Hematopoietic multipotent progenitor cell (in vitro differentiated cells): ENCODE measurements at places on chromosomes 4 and X. TPM values are rescaled to one million over a fixed set of nuclear protein-coding genes. Genes with fewer than 3 reads are reported as not detected.

- no peak for DNase-seq
These were observed 1.9 kb downstream of the DCHS2 start for GRCh38 chr4:154489558-154490233.

Gene AFF2
- total RNA-seq, result 2.7 TPM

DNA sequence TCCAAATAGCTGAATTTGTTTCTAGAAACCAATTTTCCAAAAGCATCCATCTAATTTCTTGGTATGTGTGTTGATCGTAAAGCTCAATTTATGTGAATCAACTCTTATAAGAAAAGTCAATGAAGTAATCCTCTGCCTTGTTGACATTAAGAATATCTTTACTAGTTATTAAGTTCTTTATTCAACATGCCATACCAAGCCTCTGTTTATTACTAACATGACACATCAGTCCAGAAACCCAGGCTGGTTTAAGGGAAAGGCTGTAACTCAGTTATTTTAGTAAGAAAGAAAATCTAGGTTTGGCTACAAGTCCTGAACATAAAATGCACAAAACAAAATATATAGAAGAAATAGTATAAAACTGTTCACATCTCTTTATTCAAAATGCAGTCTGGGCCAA, 48.0 kb downstream of the KLHL34 start:
- no peak for DNase-seq

DNA sequence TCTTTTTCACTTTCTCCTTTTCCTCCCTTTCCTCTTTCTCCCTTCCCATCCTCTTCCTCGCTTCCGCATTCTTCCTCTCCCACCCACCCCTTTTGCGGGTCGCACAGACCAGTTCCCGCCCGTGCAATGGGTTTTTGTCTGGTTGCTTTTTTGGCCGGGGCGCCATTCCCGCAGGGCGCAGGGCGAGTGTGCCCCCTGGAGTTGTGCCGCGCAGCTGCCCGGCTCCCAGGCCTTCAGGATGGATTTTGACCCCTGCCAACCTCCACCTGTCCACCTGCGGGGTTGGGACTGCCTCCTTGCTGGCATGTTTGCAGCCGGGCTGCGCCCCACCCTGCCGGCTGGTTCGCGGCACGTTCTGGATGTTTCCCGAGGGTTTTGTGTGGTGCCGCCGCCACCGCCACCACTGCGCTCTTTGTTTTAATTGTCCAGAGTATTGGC, 578 bp upstream of the SEL1L3 start:
- peak; percentile 23 for DNase-seq

DNA sequence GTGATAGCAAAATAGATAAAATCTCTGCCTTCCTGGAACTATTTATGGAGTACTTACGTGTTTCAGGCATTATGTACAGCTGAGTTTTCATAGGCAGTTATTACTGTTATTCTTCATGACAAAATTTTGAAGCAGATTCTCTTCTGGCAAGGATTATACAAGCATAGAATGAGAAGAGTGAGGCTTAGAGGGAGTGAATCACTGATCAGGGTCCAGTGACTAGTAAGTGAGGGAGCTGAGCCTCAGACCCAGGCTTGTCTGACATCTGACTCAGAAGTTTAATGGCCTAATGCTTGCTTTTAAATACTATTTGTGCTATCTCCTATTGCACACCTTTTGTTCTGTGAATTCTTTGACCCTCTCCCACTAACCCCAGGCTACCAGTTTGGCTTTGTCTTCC, 110.6 kb downstream of the DTHD1 start:
- no peak for DNase-seq

Gene TMSB15B
- 3.0 TPM for total RNA-seq

- no peak for DNase-seq
These were observed 144.9 kb downstream of the ANXA5 start for GRCh38 chr4:121551881-121552280.

GRCh38 chr4:51830156-51830720, 12.7 kb upstream of the DCUN1D4 start:
- DNase-seq, result no peak

DNA sequence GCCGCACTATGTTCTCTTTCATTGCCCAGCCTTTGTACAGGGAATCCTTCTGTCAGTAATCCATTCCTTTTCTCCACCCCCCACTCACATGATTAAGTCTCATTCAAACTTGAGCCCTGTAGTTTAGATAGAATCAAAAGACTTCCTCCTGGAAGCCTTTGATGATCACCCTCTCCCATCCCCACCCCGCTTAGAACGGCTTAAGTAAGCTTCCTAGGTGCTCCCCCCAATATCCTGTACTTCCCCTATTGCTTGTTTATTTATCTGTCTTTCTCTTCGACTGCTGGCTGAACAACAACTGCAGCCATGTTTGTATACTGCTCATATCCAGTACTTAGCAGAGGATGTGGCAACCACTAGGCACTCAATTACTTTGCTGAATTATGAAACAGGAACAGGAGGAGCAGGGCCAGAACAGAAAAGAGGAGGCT, 38.5 kb upstream of the GPC3 start:
- no peak for DNase-seq

Gene CLCN4
- 0.81 TPM for total RNA-seq

Gene USP11
- total RNA-seq, result 110 TPM

GRCh38 chr4:155703486-155704247, 37.0 kb downstream of the GUCY1A1 start:
- DNase-seq, result no peak

Gene SPRY1
- 36.1 TPM for total RNA-seq

GRCh38 chrX:120244395-120244734, 6.2 kb upstream of the ZBTB33 start:
- no peak for DNase-seq

- no peak for DNase-seq
These were observed 5.5 kb downstream of the MED14 start for GRCh38 chrX:40729598-40730584.

Gene PNCK
- not detected for total RNA-seq

Gene OPN1MW
- not detected for total RNA-seq

DNA sequence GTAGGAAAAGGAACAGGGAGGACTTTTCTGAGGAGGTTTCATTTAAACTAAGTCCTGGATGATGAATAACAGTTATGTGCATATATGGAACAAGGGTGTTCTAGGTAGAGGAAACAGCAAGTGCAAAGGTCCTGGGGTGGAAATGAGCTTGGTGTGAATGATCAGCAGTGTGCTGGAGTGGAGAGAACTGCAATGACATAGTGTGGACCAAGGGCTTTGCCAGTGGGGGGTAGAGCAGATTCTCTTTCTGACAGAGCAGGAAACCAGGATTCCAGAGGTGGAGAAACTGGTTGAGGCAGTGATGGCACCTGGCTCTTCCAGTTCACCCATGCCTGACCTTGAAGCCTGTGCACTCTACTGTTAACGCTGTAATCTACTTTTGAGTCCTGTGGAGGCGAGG, 1.7 kb downstream of the PPP1R3F start:
- DNase-seq, result no peak

- peak; percentile 13 for DNase-seq
These were observed 123.9 kb upstream of the ACSL4 start for GRCh38 chrX:109856974-109857373.

Gene DNAAF6
- total RNA-seq, result not detected

Gene PLXNB3
- total RNA-seq, result 0.54 TPM

DNA sequence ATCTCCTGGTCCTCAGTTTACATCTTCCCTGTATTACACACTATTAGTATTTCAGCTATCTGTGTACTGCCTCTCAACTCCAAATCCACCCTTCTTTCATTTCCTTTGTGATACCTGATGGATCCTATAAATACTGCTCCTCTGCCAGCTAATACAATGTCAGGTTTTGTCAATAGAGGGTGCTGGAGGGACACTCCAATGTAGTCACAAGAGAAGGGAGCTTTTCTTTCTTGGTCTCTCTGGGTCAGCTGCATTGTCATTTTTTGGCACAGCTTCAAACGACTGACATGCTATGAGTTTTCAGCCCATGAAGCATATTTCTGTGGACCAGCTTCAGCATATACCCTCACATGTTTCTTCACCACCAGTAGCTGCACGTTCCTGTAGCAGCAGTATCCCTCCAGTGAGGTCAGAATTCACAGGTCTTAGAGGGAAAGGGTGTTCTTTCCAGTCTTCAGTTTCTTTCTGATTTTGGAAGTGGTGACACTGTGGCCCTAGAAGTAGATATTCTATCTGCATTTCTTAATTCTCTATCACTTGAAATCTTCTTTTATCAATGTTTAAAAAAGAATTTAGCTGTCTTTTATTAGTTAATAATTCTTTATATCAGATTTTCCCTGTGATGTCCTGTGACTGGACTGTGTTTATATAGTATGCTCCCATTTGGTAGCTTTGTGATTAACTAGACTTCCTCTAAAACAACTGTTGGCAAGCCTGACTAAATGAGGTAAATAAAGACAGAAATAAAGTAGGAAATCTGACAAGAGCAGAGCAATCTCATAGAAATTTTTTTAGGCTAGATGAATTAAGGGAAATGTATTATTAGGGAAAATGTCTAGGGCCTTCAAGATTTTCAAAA, 60.6 kb downstream of the GABRA2 start:
- DNase-seq, result peak; percentile 34

DNA sequence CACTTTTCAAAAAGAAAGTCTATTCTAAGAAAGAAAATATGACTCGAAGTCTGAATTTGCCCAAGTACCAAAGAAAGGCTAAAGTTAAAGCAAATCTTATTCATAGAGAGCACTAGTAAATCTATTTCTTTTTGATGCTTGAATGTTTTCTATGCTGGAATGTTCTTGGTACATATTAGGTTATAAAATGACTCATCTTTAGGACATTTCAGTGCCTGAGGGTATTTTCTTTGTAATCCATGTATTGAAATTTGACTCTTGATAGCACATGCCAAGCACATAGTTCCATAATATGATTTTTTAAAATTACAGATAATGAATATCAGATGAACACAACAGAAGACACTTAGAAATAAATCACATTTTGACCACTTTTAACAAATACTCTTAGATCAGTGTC, 232.8 kb downstream of the TRIML1 start:
- no peak for DNase-seq

GRCh38 chr4:84673475-84674240, 90.7 kb downstream of the CDS1 start:
- DNase-seq, result no peak

DNA sequence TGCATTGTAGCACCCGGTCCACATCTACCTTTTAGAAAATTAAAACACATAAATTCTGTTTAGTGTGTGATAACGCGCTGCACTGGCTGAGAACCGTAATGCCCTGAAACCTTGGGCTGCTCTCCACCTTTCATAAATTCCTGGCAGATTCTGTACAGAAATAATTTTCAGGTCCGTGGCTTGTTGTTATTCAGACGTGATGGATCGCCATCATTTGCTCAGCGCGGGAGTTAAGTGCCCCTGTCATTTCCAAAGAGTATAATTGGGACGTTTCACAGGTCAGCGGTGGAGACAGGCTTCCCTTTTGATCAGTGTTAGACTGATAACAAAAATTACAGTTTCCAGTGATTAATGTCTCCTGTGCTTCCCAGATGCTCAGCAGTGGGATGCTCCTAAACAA, 16.5 kb downstream of the UVSSA start:
- DNase-seq, result no peak

DNA sequence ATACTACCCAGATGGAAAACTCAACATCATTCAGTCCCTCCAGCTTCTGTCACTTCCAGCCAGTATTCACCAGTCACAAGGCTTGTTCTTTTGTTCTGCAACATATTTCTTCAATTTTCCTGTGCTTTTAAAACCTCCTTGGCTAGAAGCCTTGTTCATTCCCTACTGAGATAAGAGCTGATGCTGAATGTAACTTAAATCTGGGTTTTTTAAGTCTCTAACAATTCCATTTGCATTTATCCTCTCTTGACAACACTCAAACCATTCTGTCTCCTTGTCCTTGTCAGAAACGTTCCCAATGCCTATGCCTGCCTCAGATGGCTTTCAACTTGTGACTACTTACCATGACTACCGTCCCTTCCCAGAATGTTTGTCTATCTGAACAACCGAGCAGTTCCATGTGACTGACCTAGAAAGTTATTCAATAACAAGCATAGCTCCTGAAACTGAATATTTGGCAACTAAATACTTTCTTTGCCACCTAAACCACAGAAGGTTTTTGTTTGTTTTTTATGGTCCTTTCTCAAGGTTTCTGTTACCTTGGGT, 682.9 kb upstream of the GALNTL6 start:
- no peak for DNase-seq

Gene LINC00632
- 0.27 TPM for total RNA-seq
